Activated CD4-positive, alpha-beta T cell treated with anti-CD3 and anti-CD28 coated beads, Interleukin-2, amount 10 ng/mL, durations not matched to agents 7 days and 5 days (primary cell): ENCODE measurements at places on chromosomes 12 and 14. TPM values are rescaled to one million over a fixed set of nuclear protein-coding genes. Genes with fewer than 3 reads are reported as not detected.

The ASPG gene
- not detected for total RNA-seq

The VDR gene
- total RNA-seq = 16.4 TPM

The PPP1R1A gene
- not detected for total RNA-seq

The IPO4 gene
- 48.7 TPM for total RNA-seq

The CLEC4A gene
- total RNA-seq = 0.19 TPM
